ENCODE measurements at places on chromosomes 4 and X.

GRCh38 chrX:22105231-22105630 lies 73.1 kb downstream of the PHEX start:
- no peak for DNase-seq

GRCh38 chr4:10872833-10873517 lies 188.4 kb upstream of the CLNK start:
- no peak for DNase-seq

- no peak for DNase-seq
Observed at GRCh38 chrX:9847071-9847470, 60.8 kb downstream of the SHROOM2 start.

DNA sequence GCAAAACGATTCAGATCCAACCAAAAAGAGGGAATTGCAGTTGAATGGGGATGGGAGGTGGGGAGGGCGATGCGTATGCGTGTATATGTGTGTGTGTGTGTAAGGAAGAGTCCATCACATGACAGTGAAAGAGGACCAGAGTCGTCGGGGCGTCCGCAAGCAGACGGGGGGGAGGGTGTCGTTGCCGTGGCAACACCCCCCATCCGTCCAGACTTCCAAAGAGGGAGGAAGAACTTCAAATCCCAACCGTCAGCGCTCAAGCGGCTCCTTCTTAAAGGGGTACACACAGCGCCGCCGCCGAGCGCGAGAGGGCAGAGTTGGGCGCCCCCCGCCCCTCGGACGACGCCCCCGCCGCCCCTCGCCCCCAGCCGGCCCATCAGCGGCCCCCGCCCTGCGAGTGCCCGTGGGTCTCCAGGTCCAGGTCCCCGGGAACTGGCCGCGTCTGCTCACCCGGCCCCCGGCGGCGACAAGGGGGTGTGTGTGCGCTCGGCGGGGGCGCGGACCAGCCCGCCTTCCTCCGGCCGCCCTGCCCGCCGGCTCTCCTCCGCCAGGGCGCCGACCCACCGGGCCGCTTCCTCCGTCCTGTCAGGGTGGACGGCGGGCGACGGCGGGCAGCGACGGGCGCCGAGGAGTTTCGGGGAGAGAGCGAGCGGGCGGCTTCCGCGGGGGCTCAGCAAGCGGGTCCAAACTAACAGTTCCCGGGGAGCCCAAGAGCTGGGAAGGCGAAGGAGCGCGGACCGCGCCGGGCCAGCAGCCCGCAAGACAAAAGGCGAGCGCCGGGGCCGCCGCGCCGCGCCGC lies 685 bp downstream of the LCORL start:
- peak; percentile 47 for DNase-seq

DNA sequence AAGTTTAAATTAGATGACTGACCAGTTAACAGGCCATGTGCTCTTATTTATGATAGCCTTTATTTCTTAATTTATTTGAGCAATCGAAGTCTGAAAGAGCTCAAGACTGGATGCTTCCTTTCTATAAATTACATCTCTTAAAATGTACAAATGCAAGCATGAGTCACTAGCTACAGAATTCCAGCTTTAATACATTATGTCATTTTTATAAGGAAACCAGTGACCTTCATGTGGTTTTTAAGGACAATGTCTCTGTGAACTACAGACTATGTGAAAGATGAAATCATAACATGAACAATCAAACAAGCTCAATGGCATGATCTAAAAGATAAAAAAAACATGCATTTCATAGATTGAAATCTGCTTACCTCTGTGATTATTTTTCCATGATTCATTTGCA lies 15.4 kb downstream of the HTR2C start:
- DNase-seq: no peak

- DNase-seq: no peak
Observed at GRCh38 chrX:134932528-134933217, 58.1 kb upstream of the SMIM10 start.

DNA sequence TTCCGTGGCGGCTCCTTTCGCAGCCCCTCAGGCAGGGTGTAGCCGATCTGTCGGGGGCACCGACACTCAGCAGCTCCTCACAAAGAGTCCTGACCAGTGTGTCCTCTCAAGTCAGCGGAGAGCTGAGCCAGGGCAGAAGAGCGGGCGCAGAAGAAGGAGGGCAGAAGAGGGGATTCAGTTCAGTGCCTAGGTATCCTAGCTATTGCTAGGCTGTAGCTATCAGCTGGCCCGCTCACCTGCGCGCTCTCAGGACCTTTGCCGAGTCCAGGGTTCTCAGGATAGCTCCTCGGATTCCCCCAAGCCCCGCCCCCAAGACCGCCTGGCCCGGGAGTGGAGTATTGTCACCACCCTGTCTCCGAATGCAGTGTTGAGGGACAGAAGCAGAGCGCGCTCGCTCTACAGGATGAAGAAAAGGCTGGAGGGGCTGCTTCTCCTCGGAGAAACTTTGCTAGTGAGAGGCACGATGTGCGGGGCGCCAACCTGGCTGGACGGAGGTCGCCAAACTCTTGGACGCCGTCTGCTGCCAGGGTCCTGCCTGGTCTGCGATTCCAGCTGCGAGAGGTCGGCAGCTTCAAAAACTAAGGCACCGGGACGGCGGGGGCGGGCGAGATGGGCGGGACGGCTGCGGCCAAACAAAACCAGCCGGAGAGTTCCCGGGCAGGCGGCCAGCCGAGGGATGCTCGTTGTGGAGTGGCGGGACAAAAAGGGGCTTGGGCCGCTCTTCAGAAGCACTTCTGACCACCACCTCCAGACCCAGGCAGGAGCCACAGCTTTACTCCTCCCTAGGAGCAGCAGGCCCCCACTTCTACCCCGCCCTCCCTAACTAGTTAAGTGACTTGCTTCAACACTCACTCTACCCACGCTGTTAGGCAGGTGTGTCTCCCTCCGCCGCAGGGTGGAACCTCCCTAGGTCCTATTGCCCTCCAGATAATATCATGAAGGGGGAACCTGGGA lies at the start of gene XKRX:
Gene XKRX, minus strand, starts transcription at position 258 of the 954 bp plus-strand sequence. CDS start 613 bp downstream, outside the sequence.
- peak; percentile 25 for DNase-seq

DNA sequence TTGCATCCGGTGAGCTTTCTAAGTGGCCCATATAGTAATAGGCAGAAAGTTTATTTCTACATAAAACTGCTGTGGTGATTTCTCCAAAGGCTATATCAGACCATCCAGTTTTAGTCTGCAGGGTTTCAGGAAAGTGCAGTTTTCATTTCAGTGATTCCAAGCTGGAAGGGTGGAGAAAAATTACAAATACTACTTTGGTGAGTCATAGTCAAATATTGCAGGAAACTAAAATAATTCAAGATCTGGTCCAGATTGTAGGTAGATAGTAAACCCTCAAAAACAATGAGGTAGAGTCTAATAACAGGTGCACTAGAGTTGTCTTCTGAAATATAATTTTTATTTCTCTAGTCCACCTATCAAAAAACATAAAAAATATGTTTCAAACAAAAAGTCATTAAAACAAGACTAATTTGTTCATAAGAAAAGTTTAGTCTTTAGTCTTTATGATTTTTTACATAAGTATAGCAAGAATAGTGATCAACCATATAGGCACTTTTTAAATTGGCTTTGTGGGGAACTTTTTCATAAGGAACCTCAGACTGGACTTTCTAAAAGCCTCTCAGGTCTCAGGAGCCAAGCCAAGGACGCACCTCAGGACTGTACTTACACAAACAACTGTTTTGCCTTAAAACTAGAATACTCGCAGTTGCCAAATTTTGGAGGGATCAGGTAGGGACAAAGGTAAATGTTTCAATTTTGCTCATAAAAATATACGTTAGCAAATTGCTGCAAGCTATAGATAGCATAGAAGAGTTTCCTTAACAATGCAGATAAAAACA lies 101.8 kb upstream of the TLR3 start:
- no peak for DNase-seq

DNA sequence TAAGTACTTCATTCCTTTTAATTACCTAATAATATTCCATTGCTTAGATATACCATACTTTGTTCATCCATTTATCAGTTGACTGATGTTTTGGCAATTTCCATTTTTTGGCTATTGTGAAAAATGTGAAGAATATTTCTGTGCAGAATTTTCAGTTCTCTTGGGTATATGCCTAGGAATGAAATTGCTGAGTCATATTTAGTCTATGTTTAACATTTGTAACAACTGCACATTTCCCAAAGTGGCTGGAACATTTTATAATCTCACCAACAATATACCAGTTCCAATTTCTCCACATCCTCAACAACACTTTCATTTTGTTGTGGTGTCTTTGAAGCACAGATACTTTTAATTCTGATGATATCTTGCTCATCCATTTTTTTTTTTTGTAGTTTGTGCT lies 215.5 kb downstream of the PDGFC start:
- no peak for DNase-seq

DNA sequence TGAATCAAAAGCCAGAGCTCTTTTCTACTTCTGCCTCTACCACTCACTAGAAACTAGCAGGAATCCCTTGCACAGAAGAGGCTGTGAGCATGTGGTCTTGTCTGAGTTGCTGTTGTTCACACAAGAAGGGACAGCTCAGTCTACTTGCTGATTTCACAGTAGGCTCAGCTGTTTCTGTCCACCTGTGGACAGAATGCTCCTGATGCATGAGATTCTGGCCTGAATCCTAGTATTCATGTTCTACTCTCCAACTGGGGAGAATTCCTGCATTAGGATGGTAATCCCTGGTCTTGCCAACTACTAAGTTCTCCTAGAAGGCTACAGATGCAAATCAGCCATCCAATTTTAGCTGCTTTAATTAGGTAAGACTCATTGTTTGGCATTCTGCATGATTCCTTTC lies 112.8 kb downstream of the PPA2 start:
- DNase-seq: no peak

DNA sequence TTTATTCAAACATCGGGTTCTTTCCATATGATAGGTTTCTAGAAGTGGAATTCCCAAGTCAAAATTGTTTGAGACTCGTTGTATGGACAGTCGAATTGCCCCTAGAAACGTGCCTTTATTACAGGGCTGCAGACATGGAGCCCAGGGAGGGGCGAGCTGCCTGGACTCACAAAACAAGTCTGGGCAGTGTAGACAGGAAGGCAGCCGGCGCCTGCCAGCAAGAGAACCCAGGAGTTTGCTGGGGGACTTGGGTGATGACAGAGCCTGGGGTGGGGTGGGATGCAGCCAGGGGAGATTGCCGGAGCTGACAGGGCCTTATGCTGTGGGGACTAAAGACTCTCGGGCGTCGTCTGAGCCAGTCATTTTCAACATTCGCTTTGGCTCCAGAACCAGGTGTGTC lies 107.4 kb upstream of the MSX1 start:
- DNase-seq: no peak

DNA sequence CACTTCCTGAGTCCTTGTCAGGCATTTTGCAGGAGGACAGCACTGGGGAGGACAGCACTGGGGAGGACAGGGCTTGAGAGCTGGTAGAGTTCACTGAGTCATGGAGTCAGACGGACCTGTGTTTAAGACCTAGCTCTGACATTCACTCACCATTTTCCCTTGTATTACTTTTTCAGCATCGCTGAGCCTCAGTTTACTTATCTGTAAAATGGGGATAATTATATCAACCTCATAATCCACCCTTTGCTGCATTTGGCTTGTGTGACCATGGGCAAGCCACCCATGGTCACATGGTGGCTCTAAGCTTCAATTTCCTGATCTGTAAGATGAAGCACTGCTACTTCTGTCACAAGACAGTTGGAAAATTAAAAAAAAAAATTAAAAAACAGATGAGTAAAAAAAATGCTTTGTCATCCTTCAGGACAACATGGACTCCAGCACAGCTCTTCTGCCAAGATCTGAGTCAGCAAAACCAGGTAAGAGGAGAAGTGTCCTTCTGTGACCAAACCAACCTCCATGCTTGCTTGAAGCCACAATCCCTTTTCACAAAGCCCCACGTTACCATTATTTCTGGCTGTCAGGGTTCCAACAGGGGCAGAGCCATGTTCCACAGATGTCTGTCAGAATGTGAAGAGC lies 275.5 kb downstream of the RAB28 start:
- no peak for DNase-seq
